ENCODE measurements at places on chromosomes 5 and 9. TPM values are rescaled to one million over a fixed set of nuclear protein-coding genes. Genes with fewer than 3 reads are reported as not detected.

DNA sequence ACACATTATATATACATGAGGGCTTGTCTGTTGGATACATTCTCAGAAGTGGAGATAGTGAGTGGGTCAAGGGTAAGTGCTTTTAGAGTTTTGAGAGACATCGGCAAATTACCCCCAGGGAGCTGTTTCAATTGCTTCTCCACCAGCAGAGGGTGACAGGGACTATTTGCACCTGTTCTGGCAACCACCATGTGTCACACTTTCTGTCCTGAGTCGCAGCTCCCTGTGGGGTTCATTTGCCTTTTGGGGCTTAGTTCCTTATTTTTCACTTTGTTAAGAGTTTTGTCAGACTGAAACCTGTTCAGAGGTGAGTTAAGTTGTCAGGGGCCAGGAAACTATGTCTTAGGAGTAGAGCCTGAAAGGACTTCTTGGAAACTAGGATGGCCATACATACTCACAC is 20.1 kb upstream of the SLC36A1 start:
- DNase-seq, result no peak

DNA sequence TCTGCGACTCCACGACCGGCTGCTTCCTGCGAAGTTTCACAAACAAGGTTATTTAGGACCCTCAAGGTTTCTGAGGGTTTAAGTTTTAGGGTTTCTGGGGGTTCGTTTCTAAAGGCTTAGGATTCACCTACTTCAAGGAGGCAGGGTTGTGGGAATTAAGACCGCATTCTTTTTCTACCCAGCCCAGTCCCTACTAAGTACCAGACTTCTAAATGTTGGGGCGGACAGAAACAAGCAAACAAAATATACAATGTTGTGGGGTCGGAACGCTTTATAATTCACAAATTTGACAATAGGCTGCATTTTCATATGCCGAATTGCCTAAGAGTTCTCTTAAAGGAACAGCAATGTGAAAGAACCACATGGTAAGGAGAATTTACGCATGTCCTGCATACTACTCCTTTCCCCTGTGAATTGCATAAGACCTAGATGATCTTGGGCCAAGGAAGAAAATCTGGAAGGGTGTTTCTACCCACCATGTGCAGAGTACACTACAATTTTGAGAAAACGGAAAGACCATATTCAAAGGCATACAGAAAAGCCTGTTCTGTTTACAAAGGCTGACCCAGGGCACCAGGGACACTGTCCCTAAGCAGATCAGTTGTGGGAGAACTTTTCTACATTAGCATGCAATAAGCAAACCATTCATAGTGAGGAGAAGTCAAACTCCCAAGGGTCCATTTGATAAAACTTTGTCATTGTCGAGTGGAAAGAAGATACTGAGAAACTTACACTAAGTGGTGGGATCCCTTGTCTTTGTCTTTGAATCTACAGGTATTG is 457.3 kb downstream of the RAB3C start:
- DNase-seq, result no peak

GRCh38 chr5:178069909-178070308 is 43.4 kb upstream of the N4BP3 start:
- DNase-seq, result no peak

DNA sequence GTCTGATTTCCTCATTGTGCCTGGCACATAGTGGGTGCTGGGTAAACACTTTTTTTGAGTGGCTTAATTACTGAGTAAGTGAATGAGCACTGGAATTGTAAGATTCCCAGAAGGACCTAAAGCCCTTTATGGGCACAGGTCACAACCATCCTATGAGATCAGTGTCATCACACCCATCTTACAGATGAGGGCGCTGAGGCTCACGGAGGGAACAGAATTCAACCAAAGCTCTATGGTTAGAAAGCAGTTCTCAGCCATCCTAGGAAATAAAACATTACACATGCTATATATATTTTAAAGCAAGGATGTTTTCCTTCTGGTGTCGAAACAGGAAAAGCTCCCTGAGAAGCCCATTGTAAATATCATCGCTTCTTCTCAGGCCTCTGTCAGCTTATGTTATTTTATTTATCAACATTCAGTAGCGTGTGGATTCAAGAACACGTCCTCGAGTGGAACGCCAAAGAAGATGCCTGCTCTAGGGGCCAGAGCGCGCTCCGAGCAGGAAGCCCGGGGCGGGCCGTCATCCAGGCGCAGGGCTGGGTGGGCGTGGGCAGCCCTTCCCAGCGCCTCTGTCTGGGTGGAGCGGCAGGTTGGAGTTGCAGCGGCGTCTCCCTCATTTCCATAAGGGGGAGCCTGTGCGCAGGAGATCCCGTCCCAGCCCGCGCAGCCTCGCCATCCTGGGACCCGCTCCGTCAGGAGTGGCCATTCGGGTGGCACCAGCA is 155.8 kb upstream of the SMIM23 start:
- peak; percentile 11 for DNase-seq

- DNase-seq, result peak; percentile 51
Observed at GRCh38 chr9:133558191-133559126, 24.0 kb downstream of the ADAMTSL2 start.

DNA sequence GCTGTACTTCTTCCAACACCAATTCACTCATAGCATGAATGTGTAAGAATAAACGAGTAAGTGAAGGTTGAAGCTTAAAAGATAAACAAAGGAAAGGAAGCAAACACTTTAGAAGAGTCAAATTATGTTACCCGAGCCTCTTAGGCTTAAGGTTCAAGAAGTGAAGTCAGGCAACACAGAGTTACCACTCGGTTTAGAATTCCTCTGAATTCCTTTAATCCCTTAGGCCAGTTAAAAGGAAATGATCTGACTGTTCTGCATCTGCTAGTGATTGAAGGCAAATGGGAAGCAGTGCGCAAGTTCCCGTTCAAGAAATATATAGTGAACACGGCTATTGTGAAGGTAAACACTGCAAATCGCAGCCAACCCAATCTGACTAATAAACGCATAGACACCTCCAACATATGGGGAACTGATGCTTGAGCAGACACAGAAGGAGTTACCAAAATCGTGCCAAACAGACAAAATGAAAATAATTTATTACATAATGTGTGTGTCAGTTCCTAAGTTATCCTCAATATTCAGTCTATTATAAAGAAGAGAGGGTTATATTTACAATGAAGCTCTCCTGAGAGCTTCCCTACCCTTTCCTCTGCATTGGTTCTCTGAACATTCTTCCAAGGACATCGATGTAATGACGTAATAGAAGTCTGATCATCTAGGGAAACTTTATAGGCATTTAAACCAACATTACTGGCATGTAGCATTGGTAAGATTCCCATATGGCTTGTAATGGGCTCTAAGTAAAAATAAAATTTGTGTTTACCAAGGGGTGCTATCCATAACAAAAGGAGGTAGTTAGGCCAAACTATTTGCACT is 837.1 kb upstream of the ZNF608 start:
- DNase-seq, result no peak

- no peak for DNase-seq
Observed at GRCh38 chr5:134041570-134042411, 37.0 kb upstream of the VDAC1 start.

- DNase-seq, result no peak
Observed at GRCh38 chr5:94471521-94471920, 146.9 kb downstream of the KIAA0825 start.

DNA sequence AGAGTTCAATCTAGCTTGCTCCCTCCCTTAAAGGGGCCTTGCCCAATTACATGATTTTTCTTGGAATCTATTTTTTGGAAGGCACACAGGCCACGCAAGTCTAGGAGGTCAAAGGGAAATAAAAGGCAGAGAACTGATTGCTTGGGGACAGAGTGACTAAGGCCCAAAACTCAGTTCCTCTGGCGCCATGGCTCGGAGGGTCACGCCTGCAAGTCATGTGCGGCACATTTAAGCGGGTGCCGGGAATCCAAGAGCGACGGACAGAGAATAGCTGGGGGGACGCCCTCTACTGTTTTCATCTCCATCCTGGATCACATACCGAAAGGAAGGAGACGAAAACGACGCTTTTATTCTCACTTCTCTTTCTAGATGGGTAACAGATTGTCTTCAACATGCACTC is 78.6 kb downstream of the FREM1 start:
- DNase-seq, result no peak

DNA sequence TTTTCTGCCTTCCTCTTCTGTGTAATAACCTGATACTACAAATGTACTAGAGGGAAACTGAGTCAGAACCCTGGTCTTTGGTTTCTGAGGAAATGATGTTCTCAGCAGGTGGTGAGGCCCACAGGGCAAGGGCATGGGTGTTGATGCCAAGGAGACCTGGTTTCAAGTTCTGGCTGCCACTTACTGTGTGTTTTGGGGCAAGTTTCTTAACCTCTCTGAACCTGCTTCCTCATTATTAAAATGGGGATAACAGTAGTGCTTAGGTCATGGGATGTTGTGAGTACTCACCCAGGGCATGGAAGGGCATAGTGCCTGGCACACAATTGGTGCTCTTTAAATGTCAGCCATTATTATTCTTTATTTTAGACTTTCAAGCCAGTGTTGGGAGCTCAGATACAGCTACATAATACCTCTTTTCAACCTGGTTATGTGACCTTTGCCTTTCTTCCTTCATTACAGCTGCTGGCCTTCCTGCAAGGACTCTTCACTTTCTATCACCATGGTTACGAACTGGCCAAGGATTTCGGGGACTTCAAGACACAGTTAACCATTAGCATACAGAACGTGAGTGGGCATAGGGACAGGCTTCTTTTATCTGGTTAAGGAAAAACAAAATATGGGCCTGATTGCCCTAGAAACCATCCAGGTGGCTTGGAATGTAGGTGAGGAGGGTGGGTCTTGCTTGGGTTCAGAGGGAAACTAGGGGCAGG is 131.5 kb downstream of the ARHGAP26 start:
- no peak for DNase-seq

DNA sequence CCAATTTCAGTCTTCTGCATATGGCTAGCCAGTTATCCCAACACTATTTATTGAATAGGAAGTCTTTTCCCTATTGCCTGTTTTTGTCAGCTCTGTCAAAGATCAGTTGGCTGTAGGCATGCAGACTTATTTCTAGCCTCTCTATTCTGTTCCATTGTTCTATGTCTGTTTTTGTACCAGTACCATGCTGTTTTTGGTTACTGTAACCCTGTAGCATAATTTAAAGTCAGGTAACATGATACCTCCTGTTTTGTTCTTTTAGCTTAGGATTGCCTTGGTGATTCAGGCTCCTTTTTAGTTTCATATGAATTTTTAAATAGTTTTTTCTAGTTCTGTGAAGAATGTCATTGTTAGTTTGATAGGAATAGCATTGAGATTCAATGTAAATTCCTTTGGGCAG is 104.9 kb upstream of the SLCO6A1 start:
- no peak for DNase-seq

GRCh38 chr9:109355564-109356297 is 34.9 kb upstream of the EPB41L4B start:
- DNase-seq, result no peak

DNA sequence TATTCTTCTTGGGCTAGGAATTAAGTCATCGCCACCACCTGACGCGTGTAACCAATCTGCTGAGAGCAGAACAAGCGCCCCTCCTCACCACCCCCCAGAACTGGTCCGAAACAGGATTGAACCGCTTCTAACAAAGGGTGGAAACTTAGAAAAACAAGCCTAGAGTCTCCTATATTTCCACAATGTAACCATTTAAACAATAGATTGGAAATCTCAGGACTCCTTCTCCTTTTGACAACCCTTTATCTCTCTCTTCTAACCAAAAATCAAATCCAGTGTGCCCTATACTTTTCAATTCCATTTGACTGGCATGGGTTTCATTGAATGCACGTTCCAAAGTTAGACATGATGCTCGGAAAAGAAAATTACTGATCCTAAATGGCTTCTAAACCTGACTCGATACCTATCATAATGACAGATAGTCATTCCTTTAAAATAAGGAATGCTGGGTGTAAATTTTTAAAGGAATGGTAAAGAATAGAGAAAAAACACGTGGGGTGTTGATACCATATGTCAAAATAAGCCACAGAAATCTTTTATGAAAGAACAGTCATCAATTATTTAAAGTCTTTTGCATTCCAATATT is 1.2 kb downstream of the ARRDC3 start:
- peak; percentile 55 for DNase-seq

GRCh38 chr5:144467792-144468191 is 297.1 kb downstream of the KCTD16 start:
- peak; percentile 24 for DNase-seq

GRCh38 chr9:123074628-123075027 is 41.2 kb downstream of the GPR21 start:
- no peak for DNase-seq

DNA sequence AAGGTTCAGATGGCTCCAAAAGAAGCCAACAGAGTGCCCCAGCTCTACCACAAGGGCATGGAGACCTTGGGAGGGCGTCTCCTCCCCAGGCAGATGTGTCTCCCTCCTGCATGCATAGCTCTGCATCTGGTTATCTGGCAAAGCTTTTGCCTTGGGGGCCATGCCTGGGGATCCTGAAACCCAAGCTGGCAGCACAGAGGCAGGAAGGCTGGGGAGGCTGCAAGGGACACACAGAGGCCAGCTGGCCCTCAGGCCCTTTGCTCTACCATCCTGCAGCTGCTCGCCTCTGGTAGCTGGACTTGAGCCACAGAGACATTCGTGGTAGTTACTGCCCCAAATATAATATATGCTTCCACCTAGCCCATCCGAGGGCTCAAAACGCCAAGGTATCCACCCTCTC is 3.9 kb downstream of the SEPTIN8 start:
- DNase-seq, result no peak

AP3B1 gene
- polyA plus RNA-seq, result 66.1 TPM

ETF1 gene
- 85.3 TPM for polyA plus RNA-seq

SH3RF2 gene
- polyA plus RNA-seq, result 0.87 TPM

PCDHA10 gene
- polyA plus RNA-seq, result 0.02 TPM

LPAR1 gene
- polyA plus RNA-seq, result 581 TPM

IFNA13 gene
- polyA plus RNA-seq, result not detected

GRAMD2B gene
- polyA plus RNA-seq, result 9.4 TPM

Data from AG04450 (cell line).